Stimulated activated CD8-positive, alpha-beta memory T cell treated with anti-CD3 and anti-CD28 coated beads, Interleukin-2, amount 100 ng/mL, for 48 hours (primary cell): ENCODE measurements at places on chromosomes 11 and 22.
A peak's percentile ranks its signal among the peaks of the same experiment; 100 is the strongest.

GRCh38 chr11:119752946-119753345 is 23.9 kb upstream of the NECTIN1 start:
- DNase-seq: no peak

GRCh38 chr11:12813371-12814225 is 139.4 kb downstream of the TEAD1 start:
- no peak for DNase-seq

DNA sequence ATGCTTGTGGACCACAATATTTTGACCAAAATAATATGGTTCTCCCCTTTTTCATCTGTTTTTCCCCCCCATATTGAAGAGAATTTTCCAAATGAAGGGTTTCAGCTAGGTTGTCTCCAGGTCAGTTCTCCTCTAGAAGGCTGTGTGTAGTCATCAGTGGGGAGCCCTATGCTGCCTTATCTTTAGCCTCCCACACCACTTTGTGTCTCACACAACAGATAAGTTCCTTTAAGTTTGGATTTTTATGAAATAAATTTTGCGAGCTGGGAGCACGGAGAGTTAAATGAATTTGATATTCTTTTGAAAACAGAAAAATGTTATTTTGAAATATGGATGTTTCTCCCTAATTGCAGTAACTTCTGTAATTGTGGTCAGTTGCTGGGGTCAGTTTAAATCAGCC is 28.9 kb downstream of the PAX6 start:
- no peak for DNase-seq

DNA sequence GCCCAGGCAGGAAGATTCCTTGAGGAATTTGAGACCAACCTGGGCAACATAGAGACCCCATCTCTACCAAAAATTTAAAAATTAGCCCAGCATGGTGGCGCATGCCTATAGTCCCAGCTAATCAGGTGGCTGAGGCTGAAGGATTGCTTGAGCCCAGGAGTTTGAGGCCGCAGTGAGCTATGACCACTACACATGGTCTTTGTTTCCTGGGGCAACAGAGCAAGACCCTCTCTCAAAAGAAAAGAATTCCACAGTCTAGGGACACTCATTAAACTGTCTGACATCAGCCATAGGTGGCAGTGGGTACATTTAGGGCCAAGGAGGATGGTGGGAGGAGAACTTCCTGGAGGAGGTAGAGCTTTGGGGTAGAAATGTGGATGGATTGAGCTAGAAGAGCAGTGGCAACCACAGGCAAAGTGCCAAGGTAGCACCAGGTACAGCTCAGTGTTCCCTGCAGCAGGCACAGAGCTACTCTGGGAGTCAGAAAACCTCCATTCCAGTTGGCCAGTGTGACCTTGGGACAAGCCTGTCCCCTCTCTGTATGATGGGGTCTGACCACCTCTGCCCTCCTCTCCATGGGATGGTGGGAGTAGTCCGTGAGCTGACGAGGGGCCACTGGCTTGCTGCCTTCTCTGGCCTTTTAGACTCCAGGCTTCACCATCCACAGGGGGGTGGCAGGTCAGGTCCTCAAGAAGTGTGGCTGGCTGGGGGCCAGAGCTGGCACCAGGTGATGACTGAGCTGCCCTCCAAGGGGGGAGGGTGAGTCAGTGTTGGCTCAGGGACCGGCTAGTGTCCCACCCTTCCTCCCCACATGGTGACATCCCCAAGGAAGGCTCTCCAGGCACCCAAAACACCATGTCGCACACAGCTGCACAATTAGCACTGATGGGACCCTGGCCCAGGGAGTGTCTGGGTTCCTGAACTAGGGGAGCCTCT is 3.7 kb upstream of the CLCF1 start:
- DNase-seq: no peak

DNA sequence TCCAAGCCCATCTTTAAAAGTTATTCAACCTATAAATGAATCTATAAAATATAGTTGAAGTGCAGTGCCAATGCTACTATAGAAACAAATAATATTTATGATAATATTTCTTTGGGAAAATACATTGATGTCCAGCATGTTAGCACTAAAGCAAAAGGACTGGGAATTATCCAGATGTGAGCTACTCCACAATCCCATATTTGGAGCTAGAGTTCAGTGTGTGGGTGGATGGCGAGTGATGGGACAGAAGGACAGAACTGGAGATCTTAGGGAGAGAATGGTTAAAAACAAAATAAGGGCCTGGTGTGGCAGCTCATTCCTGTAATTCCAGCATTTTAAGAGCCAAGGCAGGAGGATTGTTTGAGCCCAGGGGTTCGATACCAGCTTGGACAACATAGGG is 216.8 kb downstream of the TMEM135 start:
- DNase-seq: no peak

- no peak for DNase-seq
Observed at GRCh38 chr11:129929721-129930120, 34.3 kb upstream of the NFRKB start.

DNA sequence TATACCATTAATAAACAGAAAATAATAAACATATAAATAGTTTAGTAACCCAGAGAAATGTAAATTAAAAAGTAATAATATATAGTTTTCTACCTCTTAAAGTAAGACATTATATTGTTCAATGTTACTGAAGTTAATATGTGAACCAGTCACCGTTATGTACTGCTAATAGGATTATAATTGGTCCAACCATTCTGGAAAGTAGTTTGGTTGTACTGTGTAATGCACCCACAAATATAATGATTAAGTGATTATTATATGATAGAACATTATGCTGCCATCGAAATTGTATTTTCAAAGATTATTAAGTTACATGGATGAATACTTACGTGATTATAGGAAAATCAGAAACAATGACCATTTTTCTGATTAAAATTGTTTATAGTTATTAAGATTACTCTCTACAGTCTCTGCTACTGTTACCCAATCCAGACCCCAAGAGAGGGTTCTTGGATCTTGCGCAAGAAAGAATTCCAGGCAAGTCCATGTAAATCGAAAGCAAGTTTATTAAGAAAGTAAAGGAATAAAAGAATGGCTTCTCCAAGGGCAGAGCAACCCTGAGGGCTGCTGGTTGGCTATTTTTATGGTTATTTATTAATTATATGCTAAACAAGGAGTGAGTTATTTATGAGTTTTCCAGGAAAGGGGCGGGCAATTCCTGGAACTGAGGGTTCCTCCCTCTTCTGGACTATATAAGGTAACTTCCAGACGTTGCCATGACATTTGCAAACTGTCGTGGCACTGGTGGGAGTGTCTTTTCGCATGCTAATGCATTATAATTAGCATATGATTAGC is 50.1 kb downstream of the ACER3 start:
- DNase-seq: no peak

- no peak for DNase-seq
Observed at GRCh38 chr11:2293531-2293971, 8.2 kb downstream of the C11orf21 start.

DNA sequence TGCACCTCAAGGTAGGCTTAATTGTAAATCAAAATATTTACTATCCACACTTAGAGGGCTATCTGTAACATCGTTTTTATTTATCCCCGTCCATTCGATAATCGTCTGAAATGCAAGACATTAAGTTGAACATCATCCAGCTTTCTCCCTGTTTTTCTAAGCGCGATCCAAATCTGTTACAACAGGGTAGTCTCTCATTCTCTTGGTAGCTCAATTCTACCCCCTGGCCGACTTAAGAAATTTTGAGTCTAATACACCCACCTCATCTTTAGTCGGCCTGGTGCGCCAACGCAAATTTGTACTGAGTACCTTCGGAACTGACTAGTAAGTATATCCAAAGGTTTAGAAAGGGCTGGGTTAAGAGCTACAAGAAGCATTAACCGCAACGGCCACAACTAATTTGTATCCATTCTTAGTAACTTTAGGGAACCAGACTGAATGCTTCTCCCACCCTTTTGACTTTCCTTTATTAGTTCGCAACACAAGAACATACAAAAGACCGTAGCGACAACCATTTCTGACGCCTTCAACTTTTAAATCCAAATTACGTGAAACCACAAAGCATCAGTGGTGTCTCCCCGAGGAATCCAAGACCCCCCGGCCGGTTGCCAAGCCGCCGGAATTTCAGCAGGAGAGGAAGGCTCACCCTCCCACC is 1.0 kb upstream of the ZNF143 start:
- DNase-seq: peak; percentile 21
